ENCODE measurements at places on chromosomes 2 and 18.

DNA sequence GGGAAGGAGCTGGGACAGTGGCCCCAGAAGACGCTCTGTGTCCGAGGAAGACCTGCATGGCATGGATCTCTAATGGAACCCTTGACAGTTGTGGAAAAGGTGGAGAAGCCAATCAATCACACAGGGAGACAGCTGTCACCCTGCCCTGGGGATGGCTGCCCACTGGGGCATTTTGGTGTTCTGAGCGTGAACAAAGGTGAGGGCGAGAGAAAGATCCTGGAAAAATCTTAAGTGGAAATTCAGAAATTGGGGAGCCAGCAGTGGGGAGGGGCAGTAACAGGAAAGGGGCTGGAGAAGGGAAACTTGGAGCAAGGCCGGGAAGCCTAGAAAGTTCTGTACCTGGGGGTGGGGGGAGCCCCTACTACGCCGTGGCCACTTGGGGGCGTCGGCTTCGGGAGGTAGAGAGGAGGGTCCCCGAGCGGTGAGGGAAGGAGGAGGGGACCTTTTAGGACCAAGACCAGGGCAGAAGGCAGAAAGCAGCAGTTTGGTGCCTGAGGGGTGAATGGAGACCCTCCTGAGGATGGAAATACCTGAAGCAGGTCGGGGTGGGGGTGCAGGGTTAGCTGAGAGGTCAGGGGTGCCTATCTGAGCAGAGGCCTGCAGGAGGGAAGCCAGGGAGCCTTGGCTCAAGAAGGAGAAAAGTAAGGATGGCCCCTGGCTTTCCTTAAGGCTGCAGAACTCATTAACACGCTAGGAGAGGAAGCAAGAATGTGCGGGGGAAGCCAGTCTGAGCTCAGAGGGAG is 30.0 kb downstream of the NGEF start:
- DNase-seq = no peak

GRCh38 chr2:241666627-241667400 is 19.8 kb downstream of the DTYMK start:
- no peak for DNase-seq

DNA sequence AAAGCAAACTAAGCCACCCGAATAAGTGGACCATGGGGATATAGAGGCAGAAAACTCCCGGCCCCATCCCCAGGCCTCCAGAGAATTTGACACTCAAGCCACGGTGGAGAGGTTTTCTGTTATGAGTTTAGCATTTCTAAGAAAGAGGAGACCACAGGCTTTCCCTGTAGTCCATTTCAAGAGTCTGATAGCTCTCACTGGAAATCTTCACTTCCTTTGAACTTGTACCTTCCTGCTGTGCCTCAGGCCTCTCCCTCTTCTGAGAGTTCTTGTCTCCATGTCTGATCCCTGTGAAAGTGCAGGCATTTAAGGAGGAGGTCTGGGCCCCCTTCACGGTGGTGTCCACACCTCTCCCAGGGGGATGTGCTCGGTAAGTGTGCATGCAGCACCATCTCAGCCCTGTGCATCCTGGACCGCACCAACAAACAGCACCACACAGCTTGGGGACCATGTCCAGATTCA is 113.7 kb downstream of the BCL2 start:
- no peak for DNase-seq

GRCh38 chr18:35692866-35693265 is 111.3 kb downstream of the GALNT1 start:
- no peak for DNase-seq

DNA sequence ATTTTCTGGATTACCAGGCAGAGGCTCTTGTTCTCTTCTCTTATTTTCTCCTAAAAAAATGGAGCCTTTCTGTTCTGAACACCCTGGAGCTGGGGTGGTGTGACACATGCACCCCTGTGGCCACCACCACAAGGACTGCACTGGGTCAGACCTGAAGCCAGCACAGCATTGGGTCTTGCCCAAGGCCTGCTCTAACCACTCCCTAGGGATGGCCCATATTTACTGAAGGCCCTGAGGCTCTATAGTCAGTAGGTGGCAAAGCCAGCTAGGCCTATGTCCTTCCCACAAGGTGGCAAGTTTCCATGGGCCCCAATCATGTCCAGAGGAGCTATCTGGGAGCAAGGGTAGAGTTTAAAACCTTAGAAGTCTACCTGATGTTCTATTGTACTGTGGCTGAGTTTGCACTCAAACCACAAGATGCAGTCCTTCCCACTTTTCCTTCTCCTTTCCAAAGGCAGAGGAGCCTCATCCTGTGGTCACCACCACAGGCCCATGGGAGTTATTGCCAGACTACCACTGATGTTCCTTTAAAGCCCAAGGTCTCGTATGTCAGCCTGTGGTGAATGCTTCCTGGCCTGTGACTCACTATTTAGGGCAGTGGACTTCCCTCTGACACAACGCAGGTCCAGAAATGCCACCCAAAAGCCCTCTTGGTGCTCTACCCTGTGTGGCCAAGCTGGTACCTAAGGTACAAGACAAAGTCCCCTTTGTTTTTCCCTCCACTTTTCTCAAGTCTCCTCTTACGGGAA is 15.0 kb upstream of the FMNL2 start:
- no peak for DNase-seq

DNA sequence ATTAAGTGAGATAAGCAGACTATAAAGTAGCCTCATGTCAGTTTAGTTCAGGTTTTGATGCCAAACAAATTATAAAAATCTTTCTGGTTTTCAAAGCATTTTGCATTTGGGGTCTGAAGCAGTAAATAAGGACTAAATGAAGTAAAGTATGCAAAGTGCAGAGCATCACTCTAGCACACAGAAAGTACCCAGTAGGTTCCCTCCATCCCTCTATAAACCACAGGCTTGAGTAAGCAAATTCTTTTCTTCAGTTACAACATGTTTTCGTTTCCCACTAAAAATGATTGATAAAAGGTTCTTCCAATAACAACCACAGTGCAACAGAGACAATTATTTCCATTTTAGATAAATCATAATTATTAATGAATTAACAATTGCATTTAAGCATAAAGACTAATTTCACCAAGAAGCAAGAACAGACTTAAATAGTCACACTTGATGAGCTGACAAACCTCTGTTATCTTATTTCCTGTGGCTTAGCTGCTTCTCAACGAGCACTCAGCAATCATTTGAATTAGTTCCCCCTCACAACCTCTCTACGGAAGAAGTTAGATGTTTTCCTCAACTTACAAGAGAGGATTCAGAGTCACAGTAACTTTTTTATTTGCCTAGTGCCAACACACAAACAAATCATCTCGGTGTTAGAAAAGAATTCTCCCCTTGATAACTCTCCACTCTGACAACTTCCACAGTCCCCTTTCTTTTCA is 249.8 kb downstream of the NBAS start:
- DNase-seq = no peak
